ENCODE measurements at places on chromosomes 5 and 9.

DNA sequence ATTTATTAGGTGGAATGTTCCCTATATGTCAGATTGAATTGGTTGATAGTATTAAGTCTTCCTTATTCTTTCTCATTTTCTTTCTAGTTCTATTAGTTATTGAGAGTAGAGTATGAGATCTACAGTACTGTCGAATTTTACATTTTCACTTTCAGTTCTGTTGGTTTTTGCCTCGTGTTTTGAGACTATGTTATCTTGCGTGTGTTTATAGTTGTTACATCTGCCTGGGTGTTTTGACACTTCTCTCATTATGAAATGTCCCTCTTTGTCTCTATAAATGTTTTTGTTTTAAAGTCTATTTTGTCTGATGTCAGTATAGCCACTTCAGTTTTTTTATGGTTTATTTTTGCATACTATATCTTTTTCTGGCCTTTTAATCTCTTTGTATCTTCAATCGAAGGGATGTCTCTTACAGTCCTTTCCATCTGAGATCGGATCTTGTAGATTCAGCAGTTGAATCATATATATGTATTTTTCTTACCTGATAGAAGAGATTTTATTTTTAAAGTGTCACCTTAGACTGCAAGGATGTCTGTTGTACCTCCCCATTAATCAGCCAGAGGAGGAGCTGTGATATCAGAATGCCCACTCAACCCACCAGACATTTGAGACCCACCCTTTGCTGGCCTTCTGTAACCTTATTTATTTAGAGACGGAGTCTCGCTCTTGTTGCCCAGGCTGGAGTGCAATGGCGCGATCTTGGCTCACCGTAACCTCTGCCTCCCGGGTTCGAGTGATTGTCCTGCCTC, 20.7 kb downstream of the EHMT1 start:
- DNase-seq = no peak

- no peak for DNase-seq
These were observed 82.2 kb upstream of the CXCL14 start for GRCh38 chr5:135660826-135661575.

- no peak for DNase-seq
These were observed 529.1 kb upstream of the CLINT1 start for GRCh38 chr5:158388021-158388420.

DNA sequence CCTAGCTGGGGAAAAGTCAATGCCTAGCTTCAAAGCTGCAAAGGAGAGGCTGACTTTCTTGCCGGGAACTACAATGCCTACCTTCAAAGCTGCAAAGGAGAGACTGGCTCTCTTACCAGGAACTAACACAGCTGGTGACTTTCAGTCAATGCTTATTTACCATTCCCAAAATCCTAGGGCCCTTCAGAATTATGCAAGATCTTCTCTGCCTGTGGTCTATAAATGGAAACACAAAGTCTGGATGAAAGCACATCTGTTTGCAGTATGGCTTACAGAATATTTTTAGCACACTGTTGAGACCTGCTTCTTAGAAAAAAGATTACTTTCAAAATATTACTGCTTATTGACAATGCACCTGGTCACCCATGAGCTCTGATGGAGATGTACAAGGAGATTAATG, 259.4 kb downstream of the PLK2 start:
- DNase-seq = no peak

- no peak for DNase-seq
These were observed 15.7 kb downstream of the PNPLA7 start for GRCh38 chr9:137534256-137535119.

GRCh38 chr9:101582553-101582952, 12.2 kb downstream of the PPP3R2 start:
- DNase-seq = no peak

GRCh38 chr9:94740145-94740840, 13.8 kb downstream of the AOPEP start:
- DNase-seq = no peak

DNA sequence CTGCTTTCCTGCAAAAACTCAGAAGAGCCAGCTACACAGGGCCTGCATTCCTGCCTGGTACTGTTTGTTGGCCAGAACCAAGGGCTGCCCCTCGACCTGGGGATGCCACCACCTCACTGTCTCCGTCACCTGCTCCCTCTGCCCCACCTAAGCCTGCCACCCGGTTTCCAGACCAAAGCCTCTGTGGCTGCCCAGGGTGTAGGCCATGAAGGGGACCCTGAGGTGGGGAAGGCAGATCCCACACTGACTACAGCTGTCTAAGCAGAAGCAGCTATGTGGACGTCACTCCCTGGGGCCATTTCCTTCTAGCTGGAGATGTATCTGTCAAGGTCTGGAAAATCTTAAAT, 35.8 kb downstream of the RASGEF1C start:
- DNase-seq = no peak

GRCh38 chr5:88674356-88675167, 208.4 kb downstream of the MEF2C start:
- no peak for DNase-seq

DNA sequence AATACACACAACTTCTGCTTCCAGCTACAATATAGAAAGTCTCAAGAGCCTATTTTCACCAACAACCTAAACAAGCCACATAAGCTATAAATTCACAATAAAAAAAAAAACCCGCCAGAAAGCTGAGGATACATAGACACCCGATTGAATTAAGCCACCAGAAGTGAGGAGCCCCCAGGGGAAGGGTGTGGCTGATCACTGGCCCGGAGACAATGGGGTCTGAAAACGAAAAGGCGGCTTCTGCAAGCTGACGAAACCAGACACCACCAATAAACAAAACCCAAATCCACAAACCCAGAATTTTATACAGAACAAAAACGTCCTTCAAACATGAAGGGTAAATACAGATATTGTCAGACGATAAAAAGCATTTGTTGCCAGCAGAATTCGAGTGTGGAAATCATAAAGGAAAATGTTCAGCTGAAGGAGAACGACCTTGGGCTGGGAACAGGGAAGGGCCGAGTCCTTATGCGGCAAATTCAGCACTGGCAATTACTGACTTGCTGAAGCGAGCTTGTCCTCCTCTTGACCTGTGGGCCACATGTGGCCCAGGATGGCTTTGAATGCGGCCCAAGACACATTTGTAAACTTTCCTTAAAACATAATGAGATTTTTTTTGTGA, 39.6 kb upstream of the CEP72 start:
- DNase-seq = no peak

- DNase-seq = no peak
These were observed 446 bp downstream of the NXNL2 start for GRCh38 chr9:88535226-88536022.

DNA sequence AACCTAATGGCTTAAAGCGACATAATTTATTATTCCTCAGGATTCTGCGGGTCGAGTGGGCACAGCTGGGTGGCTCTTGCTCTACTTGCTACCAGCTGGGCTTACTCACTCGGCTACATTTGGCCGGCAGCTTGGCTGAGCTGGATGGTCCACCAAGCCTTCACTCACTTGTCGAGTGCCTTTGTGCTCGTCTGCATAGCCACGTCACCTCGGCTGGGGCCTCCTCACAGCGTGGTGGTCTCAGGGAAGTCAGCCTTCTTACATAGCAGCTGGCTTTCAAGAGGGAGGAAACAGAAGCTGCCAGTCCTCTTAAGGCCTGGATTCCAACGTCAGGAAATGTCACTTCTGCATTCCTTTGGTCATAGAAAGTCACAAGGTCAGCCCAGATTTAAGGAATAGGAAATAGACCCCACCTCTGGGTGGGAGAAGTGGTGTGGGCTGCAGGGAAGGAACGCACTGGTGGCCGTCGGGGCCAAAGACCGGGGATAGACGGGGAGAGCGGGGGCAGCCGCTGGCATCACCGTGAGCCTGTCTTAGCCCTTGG, 75.1 kb upstream of the RUFY1 start:
- DNase-seq = no peak

DNA sequence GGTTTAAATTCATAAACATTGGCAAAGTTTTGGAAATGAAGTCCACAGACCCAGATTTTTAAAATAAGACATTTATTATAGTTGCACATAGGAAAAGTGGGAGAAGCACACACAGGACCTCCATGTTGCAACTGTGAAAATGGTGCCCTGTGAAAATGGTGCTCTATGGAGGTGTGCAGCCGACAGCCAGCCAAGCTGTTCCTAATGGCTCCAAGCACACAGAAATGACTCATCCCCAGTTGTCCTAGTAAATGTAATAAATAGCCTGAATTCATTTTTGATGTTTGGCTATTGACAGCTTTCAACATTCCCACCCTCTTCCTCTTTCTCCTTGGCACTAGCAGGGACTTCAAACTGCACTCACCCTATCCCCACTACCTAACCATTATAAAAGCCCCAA, 590.9 kb downstream of the CAAP1 start:
- DNase-seq = no peak

- DNase-seq = no peak
These were observed 9.5 kb downstream of the MTRR start for GRCh38 chr5:7878381-7878873.

DNA sequence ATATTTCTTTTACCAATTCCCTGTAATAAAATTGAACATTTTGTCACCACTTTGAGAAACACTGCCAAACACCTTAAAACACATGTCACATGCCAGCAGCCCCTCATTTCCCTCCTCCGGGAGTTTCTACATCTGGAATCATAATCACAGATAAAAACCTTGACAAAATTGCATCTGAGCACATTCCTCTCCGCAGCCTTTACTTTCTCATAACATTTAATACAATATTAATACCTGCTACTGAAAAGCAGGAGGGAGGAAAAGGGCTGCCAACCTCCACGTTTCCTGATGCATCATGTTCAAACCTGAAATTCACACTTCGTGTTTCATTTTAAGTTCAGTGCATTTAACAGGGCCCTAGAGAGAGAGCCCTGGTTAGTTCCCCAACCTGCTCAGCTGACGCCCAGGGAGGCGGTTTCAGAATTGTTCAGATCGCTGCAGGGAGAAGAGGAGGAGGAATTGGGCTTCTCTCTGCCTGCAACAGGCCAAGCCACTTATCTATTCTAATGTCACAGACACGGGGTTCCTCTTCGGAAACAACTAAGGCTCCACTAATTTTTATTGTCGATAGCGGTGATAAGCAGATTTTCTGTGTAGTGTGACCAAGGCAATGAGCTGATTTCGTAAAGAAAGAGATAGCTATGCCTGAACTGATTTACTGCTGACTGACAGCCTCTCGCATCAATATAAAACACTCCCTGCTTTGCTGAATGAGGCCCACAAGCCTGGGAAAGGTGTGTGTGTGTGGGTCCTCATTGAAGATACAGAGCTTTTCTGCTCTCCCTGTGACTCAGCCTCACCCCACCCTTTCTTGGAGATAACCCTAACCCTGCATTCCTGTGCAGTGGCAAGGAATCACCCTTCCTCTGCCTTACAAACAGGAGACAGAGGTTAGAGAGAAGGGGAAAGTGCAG, 4.9 kb upstream of the LHX2 start:
- DNase-seq = no peak

DNA sequence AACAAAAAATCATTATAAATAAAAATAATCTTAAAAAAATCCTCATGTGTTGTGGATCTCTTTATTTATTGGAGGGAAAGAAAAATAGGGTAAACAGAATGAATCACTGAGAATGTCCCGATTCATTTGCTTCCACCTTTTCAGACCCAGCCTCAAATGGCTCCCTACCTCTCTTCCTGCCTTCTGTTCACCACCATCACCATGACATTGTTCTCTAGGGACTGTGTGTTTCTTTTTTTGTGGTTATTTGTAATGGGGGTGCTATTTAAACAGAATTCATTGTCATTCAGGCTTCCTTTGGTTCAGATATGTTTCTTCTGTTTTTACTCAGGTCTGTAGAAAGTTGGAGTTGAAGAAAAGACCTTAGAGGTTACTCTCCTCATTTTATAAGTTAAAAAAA, 198.2 kb downstream of the KIF4B start:
- no peak for DNase-seq

GRCh38 chr9:126626127-126626925, 12.6 kb downstream of the LMX1B start:
- no peak for DNase-seq

GRCh38 chr5:83714810-83715209, 5.8 kb downstream of the HAPLN1 start:
- DNase-seq = no peak

DNA sequence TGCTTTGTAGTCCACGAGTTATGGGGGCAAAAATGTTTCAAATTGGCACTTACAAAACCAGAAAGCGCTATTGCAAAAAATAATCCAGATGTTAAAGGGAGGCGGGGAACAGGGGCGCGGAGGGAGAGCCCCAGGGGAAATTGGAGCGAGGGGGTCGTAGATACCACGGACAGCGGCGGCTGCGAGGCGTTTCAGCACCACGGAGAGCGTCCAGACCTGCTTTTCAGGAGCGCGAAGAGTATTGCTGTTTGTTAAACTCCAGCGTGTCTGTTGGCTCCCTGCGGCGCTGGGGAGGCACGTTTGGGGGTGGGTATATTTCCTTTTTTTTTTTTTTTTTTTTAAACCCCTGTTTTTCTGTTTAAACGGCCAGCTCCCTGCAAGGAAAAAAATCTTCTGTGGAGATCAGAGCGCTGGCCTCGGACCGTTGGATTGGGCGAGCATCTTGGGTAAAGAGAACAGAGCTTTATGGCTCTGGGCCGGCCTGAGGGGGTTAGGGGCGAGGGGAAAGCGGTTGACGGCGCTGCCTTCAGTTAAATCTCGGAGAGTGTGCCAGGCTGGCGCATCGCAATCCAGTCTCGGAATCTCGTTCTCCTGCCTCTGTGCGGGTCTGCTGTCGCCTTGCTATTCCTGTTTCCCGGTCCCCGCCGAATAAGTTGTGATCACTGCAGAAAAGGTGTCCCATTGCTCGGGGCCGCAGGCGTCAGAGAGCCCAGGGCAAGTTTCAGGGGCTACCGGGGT, at the start of gene GLRA1:
TSS of gene GLRA1 (minus strand) at position 288 of the 738 bp plus-strand sequence. CDS start 302 bp downstream, outside the sequence.
- no peak for DNase-seq

GRCh38 chr9:78826527-78826926, 529.6 kb downstream of the PSAT1 start:
- no peak for DNase-seq

DNA sequence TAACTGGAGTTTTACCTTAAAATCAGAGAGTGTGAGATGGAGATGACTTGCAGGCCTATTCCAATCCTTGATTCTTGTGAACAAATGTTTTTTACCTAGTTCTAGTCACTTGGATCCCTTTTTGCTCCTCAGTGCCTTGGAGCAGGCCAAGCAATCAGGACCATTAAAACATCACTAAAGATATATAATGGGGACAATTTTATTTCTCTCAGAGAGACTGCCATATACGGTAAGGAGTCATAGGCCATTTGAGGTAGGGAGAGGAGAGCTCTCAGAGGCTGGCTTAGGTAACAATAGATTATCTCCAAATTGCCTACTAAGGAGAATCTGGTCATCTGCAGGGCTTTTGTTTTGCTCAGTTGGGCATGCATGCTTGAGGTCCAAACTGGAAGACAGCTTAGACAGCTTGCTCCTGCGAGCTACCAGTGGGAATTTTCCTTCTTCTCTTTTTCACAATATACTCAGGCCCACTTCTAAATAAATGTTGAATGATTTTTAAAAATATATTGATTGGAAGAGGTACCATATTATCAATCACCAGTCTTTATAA, 44.0 kb downstream of the FREM1 start:
- DNase-seq = no peak
